ENCODE measurements at places on chromosomes 7 and 10.

DNA sequence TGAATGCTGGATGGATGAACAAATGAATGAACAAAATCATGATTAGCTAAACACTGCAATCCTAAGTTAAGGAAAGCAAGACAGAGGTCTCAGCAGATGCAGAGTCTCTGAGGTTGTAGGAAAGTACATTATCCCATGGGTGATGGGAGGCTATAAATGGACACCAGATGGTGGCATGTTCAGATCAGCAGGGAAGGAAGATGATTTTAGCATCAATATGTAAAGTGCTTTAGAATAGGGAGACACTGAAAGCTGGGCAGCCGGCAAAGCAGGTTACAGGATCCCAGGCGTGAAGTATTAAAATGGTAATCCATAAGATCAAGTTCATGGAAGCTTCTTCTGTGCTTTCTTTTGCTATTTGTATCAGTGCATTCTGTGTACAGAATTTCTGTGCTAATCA lies 7.9 kb upstream of the RAPGEF5 start:
- no peak for DNase-seq

DNA sequence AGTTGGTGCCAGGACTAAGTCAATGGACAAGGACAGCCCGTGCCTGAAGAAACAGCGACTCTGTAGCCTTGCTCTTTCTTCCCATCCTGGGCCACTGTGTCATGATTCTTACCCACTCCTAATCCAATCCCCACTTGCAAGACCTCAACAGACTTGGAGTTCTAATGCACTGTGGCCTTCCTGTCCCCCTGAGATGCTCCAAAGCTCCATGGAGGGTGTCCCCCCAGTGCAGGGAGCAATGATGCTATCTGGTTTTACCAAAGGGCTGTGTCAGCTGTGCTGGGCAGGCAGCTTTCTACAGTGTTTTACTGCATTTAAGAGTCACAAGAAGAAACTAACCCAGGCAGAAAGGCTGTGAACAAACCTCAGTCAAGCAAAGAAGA lies 108.1 kb downstream of the PRKAG2 start:
- DNase-seq, result no peak

DNA sequence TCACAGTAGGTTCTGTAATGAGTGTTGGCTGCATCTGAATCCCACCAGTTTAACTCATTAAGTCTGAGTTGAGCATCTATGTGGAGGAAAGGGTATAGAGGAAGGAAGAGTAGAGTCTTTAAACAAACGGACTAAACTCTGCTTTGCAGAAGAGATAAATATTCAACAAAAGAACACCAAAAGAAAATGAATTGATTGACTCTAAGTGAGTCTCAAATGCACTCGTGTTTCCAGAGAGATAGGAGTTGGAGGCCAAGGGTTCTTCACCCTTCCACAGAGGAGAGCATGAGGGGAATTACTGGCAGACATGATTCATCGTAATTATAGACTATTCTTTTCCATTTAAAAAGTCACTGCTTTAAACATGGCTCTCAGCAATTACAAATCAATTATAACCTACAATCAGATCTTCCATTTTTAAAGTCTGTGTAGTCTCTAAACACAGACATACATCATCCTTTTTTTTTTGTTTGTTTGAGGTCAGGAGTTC lies 56.3 kb downstream of the PLPP4 start:
- no peak for DNase-seq

GRCh38 chr7:7851381-7851780 lies 117.2 kb upstream of the GLCCI1 start:
- no peak for DNase-seq

DNA sequence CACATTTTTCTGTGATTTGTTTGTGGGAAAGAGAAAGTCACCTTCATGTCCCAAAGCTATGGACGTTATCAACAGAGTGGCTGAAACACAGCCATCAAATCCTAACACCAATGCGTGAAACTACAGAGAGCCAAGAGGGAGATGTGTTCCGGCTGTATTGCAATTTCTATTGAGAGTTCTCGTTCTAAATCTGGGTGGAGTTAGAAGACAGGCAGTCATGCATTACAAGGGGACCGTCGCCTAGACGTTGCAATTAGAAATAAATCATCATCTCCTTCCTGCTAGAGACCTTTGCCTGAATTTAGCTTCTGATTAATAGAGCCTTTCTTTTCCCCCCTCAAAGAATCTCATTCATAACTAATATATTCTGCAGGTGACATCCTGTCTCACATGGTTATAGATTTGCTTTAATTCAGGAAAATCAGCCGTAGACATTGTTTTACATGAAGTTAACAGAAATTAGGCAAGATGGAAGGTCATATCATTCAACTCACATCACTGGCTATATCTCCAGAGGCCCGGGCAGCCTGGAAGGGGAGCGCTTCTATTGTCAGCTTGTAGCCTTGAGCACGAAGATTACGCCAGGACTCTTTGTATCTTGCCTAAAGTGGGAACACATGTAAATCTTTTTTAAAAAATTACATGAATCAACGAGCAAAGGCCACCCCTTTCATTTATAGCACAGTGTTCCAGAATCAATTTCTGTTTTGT lies 52.6 kb downstream of the HABP2 start:
- no peak for DNase-seq

DNA sequence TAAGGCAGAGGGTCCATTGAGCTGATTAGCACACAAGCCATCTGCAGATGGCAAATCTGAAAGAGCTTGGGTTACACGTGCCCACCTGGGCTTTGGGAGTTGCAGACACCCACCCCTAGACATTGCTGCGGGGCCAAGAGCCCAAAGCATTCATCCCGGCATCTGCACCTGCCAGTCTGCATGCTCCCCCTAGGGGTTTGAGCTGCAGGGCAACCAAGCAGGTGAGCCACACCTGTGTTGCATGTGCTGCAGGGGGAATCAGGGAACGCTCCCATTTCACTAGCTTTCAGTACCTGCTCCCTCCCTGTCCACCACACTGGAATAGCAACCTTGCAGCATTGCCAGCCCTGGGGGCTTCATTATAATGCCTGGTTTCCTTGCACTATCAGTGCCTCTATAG lies 21.1 kb downstream of the C7orf33 start:
- DNase-seq, result no peak

DNA sequence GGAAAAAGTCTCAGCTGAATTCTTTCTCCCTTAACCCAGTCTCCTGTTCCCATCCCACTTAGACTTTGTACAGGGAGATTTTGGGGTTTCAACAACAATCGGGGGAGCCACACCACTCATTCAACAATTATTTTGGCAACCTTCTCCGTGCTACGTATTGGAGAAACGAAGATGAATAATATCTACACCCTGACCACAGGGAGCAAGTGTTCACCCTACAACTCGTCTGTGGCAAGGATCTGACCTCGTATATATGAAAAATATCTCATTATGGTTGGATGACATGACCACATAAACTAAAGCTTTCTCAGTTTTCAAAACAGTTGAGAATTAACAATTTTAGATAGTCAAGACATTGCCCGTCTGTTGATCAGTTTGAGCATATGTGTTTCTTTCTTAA lies 302.1 kb downstream of the CACNA2D1 start:
- no peak for DNase-seq

DNA sequence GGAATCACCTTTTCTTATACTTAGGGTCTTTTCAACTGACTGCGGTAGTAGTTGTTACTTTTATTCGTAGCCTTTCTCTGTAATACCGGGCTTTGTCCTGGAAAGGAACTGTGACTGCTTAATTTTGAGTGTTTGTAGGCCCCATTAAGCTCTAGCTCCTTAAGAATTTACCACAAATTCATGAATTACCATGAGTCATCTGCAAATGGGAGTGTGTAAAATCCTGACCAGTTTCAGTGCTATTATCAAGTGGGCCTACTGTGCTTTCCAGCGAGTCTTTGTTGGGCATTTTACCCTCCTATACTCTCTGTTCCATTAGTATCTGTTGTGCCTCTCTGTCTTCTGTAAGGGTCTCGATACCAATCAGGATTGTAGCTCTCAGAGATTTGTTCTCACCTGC lies 49.7 kb downstream of the ZMYND11 start:
- no peak for DNase-seq

- no peak for DNase-seq
Observed at GRCh38 chr10:60123172-60123571, 216.8 kb upstream of the CCDC6 start.

- DNase-seq, result no peak
Observed at GRCh38 chr7:92668564-92668963, 78.4 kb upstream of the FAM133B start.

- no peak for DNase-seq
Observed at GRCh38 chr7:131556909-131557651, 652 bp upstream of the PODXL start.

GRCh38 chr7:101903515-101903868 lies 86.1 kb downstream of the CUX1 start:
- no peak for DNase-seq

GRCh38 chr10:28631896-28632583 lies 45.3 kb upstream of the BAMBI start:
- DNase-seq, result no peak

DNA sequence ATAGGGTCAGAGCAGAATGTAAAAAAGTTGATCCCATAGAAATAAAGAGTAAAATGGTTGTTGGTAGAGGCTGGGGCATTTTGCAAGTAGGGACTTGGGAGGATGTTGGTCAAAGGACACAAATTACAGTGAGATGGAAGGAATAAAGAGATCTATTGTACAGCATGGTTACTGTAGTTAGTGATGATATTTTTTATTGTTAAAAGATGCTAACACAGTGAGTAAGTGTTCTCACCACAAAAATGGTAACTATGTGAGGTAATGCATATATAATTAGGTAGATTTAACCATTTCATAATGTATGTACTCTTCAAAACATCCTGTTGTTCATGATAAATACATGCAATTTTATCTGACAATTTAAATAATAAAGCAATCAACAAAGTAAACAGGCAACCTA lies 280.7 kb upstream of the MAGI2 start:
- no peak for DNase-seq

DNA sequence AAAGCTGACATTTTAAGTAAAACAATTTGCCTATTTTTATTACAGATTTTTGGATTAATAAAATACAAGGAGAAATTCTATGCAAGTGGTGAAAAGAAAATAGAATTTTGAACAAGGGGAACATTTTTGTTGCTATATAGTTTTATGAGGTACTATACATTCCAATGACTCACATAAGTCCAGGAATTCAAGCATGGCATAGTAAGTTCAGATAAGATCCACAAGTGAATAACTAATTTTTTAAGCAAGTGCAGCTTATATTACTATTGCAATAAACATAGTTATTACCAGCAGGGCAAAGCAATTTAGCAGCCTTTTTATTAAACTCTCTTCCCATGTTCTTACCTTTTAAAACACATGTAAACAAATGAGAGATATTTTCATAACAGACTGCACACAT lies 1123.5 kb upstream of the LRRN3 start:
- DNase-seq, result no peak

DNA sequence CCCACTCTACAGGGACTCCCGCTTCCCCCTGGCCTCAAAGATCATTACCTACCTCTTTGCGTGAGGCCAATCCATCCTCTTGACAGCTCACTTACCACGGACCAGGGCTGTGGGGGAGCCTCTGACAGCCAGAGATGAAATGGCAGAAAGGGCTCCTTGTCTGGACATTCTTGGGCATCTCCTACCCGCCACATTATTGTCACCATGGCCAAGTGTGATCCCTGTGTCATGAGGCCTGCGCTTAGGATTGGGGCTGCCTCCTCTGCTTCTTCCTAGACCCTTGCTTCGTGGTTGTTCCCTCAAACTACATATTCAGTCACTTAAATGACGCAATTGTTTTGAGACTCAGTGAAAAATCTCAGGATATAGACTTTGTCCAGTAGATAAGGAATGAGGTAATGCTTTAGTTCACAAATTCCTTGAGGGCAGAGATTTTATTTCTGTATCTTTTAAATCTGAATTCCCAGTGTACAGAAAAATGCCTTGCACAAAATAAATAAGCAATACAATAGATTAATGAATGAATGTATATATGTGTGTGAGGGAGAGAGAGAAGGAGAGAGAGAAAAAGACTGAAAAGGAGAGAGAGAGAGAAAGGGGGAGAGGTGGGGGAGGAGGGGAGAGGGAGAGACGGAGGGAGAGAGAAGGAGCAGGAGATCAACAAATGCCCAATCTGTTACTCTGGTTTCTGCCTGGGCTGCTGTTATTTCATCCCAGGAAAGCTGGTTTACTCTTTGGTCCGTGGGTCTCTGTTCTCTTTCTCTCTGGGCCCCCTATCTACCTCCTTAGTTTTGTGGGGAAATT lies 159.0 kb downstream of the PLXNA4 start:
- no peak for DNase-seq

DNA sequence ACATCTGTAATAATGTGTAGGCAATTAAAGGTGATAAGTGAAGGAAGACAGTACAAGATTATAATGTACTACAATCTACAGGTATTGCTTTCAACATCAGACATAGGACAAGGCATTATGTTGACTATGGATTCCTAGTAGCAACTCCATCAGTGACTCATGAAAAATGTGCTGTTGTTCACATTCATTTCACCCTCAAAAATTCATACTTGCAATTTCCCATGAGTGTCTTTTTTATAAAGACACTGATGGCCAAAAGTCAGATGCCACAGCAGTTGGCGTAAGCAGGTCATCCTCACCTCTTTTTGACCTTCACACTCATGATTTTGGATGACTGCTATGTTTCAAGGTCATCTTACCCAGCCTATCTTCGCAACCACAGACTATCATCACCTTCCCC lies 100.0 kb upstream of the AMPH start:
- DNase-seq, result no peak

DNA sequence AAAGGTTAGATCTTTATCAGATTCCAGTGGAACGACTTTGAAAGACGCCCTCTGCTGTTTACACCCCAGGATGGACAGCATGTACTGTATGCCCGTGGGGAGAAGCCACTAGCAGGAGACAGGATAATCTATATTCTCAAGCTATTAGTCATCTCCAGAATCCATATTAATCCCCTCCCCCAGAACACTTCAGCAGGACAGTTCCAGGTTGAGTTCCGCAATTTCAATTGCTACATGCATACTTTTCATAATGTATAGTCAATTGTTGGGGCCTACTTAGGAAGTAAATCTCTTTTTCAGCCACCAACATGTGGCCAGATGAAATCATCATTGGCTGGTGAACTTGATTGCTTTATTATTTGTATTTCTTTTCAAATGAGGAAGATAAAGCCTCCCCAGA lies 313.1 kb upstream of the SMIM30 start:
- no peak for DNase-seq

GRCh38 chr10:71150796-71151195 lies 61.6 kb upstream of the UNC5B start:
- no peak for DNase-seq

- no peak for DNase-seq
Observed at GRCh38 chr7:69868921-69869320, 270.6 kb downstream of the AUTS2 start.

- DNase-seq, result no peak
Observed at GRCh38 chr10:121324678-121325213, 273.5 kb downstream of the FGFR2 start.

- no peak for DNase-seq
Observed at GRCh38 chr10:34908481-34908880, 93.4 kb upstream of the PARD3 start.

DNA sequence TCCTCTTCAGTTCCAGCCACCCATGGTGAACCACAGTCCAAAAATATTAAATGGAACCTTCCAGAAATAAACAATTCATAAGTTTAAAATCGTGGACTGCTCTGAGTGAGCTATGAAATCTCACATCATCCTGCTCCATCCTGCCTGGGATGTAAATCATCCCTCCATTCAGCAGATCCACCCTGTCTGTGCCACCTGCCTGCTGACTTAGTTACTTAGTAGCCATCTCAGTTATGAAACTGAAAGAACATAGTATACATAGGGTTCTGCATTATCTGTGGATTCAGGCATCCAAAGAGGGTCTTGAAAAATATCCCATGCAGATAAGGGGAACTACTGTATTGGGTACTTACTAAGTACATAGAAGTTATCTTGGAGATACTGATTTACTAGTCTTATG lies 89.0 kb downstream of the ST8SIA6 start:
- DNase-seq, result no peak

- DNase-seq, result no peak
Observed at GRCh38 chr10:119845656-119846055, 27.0 kb downstream of the MCMBP start.

All from activated T-helper 9 cell treated with anti-CD3 and anti-CD28 coated beads, Interleukin-2, amount 50 U/mL, for 16 hours (primary cell).